ENCODE measurements at places on chromosomes 7 and 10. TPM values are rescaled to one million over a fixed set of nuclear protein-coding genes. Genes with fewer than 3 reads are reported as not detected.

DNA sequence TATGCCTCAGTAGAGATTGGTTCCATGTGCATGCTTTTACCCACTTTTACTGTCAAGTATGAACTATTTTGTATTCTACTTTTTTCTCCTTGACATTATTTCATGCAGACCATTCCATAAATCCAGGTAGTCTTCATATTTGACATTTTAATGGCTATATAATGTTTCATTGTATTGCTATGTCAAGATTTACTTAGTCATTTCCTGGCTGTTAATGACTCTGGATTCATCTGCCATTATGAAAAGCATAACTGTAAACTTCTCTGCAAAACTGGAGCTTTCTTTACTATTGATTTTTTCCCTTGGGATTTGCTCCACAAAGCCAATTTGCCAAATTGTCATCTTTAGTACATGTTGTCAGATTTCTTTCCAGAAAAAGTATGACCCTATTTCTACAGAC is 6.8 kb upstream of the MSRB2 start:
- DNase-seq, result no peak

DNA sequence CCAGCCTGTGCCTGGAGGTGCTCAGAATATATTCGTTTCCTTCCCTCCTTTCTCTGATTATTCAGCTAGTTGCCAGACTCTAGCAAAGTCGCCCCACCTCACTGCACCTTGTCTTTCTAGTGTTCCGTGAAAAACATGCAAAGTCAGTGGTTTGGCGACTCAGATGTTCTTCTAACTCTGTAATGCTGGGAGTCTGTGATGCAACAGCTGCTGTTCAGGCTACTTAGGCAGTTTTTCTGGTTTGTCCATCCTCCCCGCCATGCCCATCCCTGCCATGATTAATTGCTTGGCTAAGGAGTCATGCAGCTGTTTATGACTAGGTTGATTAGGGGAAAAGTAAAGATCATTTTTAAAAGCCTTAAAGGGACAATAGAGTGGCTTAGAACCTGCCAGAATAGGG is 99.4 kb downstream of the MTPN start:
- DNase-seq, result no peak

DNA sequence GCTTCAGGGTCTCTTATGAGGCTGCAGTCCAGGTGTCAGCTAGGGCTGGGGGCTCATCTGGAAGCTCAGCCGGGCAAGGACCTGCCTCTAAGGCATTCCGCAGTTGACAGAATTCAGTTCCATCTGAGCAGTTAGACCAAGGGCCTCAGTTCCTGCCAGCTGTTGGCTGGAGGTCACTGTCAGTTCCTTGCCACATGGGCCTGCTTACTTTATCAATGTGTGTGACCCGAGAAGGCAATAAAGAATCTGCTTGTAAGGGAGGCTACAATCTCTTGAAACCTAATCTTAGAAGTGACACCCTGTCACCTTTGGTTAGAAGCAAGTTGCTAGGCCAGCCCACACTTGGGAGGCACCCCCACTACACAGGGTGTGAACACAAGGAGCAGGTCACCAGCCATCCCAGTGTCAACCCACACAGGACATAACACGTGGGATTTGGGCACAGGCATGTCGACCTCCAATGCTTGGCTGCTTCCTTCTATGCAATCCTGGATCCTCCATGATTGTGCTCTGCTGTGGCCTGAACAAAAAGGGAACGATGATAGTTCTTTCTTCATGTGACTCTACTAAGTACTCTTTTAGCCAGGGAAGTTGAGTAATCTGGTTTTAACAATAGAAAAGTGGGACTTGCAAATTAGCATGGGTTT is 41.8 kb downstream of the MTURN start:
- peak; percentile 48 for DNase-seq

- DNase-seq, result no peak
Measured at GRCh38 chr10:49611816-49612512, 1.9 kb downstream of the SLC18A3 start.

DNA sequence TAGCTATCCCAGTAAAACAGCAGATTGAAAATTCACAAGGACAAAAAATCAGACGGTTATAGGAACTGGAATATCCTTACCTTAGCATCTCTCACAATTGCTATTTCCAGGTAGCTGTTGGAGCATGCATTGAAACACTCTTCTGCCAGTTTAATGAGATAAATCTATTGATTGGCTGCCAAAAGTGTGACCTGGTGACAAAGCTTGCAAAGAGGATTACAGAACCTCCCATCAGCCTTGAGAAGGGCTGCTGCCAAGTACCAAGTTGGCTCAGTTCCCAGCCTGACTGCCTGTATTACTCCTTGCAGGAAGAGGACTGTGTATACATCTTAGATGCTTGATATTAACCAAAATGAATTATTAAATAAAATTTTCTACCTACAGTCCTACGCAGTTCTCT is 5.1 kb downstream of the PRLHR start:
- no peak for DNase-seq

DNA sequence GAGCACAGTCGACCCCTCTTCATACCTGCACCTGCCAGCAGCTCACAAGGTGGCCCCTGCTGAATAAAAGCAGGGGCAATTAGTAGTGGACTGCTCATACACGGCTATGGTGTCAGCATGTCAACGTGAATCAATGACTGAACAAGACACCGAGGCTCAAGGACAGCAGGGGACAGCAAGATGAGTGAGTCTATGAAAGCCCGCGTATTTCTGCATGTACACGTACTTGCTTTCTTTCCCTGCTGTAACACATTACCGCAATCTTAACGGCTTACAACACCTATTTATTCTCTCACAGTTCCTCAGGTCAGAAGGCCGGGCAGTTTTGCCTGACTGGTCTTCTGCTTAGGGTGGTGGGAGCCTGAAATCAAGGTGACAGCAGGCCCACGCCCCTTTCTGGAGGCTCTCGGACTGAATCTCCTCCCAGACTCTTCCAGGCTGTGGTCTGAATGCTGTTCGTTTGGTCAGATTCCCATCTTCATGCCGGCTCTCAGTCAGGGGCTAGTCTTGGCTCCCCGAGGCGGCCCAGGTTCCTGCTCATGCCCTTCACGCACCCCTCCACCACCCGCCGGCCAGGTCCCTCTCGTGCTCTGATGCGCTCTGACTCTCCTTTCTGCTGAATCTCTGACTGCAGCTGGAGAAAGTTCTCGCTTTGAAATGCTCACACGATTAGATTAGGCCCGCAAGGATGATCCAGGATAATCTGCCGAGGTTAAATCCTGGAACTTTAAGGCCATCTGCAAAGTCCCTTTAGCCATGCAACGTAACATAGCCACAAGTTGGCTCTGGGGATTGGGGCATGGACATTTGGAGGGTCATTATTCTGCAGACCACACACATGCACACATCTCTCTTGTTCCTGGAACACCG is 7.8 kb upstream of the PPP2R2D start:
- no peak for DNase-seq

DNA sequence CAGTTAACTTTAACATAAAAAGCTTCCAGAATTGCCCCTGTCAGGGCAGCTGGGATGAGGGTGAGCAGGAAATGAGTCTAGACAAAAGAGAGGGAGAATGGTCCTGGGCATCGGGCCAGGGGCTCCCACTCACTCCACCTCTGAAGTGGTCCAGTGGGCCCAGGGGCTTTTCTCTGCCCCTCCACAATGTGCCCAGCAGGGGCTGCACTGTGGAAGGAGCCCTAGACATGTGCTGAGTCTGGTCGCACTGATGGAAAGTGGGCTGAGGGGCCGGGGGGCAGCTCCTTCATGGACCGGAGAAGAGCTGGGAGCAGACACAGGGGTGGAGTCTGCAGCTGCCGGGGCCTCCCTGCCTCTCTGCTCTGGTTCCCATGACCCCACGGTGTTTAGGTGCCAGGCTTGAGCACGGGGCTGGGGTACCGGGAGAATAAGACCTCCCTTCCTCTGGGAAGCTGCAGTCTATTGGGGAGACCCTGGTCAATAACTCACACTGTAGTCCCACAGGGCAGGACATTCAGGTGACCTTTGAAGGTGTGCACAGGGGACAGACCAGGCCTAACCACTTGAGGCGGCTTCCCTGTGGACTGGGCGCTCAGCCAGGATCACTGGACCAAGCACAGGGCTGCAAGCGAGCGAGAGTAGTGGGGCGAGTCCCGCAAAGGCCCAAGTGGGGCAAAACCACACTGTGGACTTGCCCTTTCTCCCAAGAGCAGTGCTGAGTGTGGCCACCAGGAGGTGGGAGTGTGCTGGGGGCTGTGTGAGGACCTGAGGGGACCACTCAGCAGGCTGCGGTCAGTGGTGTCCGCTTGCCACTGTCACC is 6.1 kb downstream of the ADCY1 start:
- DNase-seq, result no peak

DNA sequence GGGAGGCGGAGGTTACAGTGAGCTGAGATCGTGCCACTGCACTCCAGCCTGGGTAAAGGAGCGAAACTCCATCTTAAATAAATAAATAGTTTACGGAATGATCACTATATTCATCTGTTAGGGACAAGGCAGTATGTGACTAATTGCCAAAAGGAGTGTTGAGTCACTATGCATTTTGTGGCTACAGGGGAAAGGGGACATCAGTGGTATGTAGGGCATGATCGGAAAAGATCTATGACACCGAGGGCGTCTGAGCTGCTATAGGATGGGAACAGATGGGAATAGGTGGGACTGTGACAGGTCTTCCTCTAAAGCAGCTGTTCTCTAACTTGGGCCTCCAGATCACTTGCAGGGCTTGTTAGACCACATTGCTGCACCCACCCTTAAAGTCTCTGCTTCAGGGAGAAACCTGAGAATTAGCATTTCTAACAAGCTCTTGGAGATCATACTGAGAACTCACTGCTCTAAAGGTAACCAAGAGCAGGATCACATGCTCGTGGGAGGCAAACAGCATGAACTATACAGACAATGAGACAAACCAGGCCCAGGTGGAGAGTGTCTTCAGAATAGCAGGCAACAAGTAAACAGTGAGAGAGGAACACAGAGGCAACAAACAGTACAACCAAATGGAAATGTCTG is 65.1 kb upstream of the ITGA8 start:
- no peak for DNase-seq

- no peak for DNase-seq
Measured at GRCh38 chr7:18753972-18754610, 258.5 kb downstream of the HDAC9 start.

GRCh38 chr10:107442035-107442505 is 277.6 kb upstream of the SORCS1 start:
- DNase-seq, result no peak

- DNase-seq, result no peak
Measured at GRCh38 chr7:32063614-32064013, 6.6 kb downstream of the PDE1C start.

DNA sequence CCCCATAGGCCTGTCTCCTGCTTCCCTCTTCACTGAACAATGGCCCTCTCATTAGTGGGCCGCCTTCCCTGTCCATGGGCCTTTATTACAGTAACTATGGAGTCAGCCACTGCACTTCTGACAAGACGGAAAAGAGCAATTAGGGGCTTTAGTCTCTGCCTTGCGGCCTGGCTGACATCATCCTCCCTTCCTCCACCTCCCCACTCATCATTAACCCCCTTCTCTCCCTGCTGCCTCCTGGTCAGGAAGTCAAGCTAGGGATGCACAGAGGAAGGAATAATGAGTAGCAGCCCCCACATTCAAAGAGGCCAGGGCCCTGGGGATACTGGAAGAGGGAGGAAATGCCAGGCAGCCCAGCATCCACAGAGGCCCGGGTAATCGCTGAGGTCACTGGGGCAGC is 101.6 kb upstream of the PLXNA4 start:
- DNase-seq, result no peak

DNA sequence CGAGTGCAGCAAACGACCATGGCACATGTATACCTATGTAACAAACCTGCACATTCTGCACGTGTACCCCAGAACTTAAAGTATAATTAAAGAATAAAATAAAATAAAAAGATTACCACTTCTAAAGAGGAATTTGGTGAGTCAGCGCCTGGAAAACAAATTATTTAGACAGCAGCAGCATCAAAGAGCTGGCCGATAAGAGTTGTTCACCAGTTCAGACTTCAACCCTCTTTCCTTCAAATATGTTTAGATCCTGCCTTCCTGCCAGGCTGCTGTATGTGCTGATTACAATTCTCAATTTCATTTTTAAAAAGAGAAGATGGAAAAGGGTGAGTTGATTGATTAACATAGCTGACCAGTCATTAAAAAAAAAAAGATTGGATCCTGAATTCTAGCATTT is 672.0 kb upstream of the NRP1 start:
- no peak for DNase-seq

GRCh38 chr7:51154201-51154600 is 162.4 kb downstream of the COBL start:
- DNase-seq, result no peak

GRM8 gene
- total RNA-seq, result not detected

MRLN gene
- total RNA-seq, result not detected
